ENCODE measurements at places on chromosomes 7 and 10.
A peak's percentile ranks its signal among the peaks of the same experiment; 100 is the strongest.

- peak; percentile 3 for DNase-seq
Observed at GRCh38 chr7:23012908-23013714, 819 bp downstream of the HYCC1 start.

- no peak for DNase-seq
Observed at GRCh38 chr10:80296942-80297341, 7.5 kb upstream of the MAT1A start.

- no peak for DNase-seq
Observed at GRCh38 chr7:29289156-29290021, 94.8 kb downstream of the CHN2 start.

DNA sequence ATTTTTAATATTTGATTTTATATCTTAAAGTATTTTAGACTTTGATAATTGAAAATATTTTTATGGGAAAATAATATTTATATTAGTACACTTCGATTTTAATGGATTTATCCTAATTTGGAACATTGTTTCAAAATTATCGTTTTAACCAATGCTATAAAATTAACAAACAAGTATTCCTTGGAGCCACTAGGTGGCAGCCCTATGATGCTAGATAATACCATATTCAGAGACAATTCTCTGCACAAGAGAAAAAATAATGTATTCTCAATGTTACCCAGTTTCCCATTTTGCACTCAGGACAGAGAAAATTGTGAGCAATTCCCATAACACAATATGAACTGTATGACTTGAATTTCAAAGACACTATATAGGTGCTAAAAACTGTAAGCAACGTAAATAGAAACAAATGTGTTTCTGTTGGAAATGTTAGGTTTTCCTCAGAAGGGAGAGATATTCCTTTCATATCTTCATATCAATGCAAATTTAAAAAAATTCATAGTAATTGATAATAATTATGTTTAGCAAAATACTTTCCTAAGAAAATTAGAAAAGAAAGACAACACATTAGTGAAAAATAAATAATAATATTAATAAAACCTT, 237.8 kb downstream of the SEMA3E start:
- DNase-seq: no peak

GRCh38 chr7:116497708-116498107, 1.8 kb upstream of the CAV2 start:
- no peak for DNase-seq

- no peak for DNase-seq
Observed at GRCh38 chr10:123062726-123063125, 53.9 kb downstream of the ACADSB start.

DNA sequence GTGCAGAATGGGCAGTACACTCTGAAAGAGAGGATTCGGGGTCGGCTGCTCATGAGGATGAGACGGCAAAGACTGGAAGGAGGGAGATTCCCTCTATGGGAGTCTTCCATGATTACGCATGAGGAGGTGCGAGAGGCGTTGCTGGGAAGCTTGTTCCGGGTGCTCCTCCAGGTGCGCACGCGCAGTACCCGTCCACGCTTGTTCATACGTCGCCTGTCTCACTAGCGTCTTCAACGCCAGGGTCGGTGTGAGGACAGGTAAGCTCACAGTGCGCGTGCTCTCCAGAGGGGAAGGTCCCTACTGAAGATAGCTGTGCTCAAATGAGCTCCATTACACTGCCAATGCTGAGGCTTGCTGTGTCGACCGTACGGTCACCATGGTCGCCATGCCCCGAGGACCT, 39.3 kb upstream of the BNIP3 start:
- no peak for DNase-seq

- no peak for DNase-seq
Observed at GRCh38 chr7:148930335-148930734, 46.2 kb upstream of the EZH2 start.

- DNase-seq: no peak
Observed at GRCh38 chr7:25586513-25586912, 358.2 kb upstream of the NPVF start.

DNA sequence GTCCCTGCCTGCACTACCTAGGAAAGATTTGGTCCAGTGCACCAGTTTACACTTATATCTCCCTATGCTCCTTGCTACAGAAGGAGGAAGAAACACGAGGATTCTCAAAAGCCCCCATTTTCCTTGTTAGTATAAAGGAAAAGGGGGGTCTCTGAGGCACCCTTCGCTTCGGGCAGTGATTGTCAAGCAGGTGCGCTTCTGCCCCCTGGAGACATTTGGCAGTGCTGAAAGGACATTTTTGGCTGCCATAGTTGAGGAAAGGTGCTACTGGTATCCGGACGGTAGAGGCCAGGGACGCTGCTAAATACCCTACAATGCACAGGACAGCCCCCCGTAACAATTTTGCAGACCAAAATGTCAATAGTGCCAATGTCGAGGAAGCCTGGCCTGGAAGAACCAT, 193.7 kb downstream of the GFRA1 start:
- no peak for DNase-seq

DNA sequence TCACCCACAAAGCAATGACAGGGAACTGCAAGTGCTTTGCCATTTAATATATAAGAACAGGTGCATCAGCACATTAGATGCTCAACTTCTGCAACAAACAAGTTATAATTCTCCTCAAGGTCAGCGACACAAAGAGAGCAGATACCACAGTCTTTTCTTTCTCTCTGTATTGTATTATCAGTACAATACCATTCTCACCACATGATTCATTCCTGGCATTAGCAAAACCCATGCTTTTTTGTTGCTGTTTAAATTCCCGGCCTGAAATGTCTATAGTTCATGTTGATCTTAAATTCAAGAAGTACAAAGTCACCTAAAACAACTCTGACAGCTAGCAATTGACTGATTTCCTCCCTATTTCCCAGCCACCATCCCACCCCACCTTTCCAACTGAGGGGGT, 111.8 kb upstream of the FEZF1 start:
- DNase-seq: no peak

DNA sequence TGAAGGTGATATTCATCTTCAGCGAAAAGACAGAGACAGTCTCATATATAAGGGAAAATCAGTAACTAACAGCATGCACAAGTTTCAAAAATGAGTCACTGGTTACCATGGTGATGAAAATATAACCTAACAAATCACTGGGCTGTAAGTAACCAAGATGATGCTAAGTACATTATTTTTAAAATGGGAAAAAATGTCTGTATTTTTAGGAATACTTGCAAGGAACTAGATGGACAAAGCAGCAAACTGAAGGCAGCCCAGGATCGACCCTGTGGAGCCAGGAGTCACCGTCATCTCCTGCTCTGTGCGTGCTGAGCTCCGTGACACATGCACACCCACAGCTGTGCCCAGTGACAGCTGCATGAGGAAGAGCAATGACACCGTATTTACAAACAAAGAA, 137.3 kb downstream of the ELMO1 start:
- peak; percentile 59 for DNase-seq

- no peak for DNase-seq
Observed at GRCh38 chr7:80347173-80347572, 164.7 kb downstream of the GNAT3 start.

DNA sequence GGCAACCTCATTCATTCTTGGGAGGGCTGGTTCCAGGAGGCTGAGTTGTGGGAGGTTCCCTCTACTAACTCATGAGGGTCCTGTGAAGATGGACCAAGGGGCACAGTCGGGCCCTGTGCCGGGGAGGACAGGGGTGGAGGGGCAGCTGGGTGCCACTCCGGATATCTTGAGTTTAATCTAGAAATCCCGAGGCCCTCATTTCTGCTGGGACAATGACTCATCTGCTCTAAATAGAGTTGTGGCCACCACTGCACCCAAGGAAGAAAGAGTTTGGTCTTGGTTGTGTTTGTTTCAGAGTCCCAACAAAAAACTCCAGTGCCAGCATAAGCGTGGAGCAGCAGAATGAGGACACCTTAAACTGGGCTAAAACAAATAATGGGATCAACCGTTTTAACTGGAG, 82.4 kb downstream of the EBF3 start:
- DNase-seq: no peak

- DNase-seq: no peak
Observed at GRCh38 chr10:14510346-14510745, 179.6 kb upstream of the FRMD4A start.
